ENCODE measurements at places on chromosomes 1 and 21.
A peak's percentile ranks its signal among the peaks of the same experiment; 100 is the strongest.

- peak; percentile 34 for DNase-seq
Measured at GRCh38 chr1:206035027-206035426, 11.3 kb upstream of the CTSE start.

GRCh38 chr1:230549625-230550024, 92.7 kb upstream of the COG2 start:
- no peak for DNase-seq

DNA sequence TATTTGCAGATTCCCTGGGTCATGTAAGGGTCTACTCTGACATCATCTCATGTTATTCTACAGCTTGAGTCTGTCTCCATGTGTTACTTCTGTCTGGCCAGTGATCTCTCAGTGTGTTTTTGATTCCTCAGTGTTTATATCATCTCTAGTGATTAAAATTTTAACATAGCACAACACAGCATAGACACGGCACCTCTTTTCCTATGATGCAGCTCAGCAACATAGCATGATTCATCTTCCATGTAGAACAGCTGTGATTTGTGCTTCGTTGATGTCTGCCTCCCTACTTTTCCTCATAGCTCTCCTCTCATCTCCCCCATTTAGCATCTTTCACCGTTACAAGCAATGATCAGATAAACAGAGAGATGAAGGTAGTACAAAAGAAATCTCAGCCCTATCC, 163.9 kb upstream of the DPT start:
- no peak for DNase-seq

DNA sequence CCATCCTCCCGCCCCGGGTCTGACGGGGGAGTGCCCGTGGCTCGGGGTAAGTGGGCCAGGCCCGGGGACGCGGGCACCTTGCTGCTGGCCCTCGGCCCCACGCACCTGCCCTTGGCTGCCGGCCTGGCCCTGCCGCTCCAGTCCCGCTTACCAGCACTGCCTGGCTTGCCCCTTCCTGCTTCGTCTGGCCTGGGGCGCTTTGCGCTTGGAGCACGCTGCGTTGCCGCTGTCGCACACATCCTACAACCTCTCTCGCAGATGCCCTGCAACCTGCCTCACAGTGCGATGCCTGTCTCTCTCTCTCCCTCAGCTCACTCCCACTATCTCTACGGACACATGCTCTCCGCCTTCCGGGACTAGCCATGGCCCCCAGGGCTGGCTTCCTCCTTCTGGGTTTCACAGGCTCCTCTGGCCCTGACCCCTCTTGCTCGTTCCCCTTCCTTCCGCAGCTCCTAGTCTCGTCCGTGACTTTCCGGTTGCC, 9.7 kb downstream of the MYOG start:
- DNase-seq: no peak

- DNase-seq: no peak
Measured at GRCh38 chr1:230922620-230923019, 54.3 kb upstream of the C1orf198 start.

- DNase-seq: no peak
Measured at GRCh38 chr1:69410893-69411292, 156.8 kb upstream of the LRRC7 start.

DNA sequence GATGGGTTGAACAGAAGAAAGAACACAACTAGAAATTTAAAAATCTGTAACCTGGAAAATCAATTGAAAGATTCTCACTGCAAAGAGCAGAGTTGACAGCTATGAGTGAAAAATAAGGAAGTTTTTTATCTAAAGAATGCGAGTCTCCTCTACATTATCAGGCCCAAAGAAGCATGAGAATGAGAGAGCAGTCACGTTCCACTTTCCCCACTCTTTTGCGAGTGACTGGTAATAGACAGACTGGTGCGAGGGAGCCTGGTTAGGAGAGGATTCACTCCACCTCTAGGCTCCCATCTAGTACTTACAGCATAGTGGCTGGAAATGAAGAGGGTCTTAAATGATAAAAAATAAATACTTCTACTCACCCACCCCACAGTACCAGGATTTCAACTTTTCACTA, 52.0 kb downstream of the PRDX6 start:
- DNase-seq: no peak

DNA sequence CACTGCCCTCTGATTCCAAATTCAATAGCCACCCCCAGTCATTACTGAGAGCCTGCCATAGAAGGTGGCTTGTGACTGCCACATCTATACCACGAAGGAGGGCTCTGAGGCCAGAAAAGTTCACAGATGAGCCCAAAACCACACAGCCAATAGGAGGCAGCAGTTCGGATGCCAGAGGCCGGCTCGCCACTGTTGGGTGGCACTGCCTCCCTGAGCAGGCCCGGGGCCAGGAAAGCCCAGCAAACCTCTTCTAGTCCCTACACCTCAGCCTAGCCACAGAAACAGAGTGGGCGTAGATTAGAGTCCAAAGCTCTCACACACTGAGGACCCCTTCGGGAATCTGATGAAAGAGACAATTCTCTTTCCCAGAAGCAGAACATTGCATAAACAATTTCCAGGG, 5.9 kb upstream of the CAMK2N1 start:
- DNase-seq: no peak

GRCh38 chr1:93566227-93566626, 115.4 kb downstream of the BCAR3 start:
- no peak for DNase-seq

GRCh38 chr1:8147956-8148355, 121.8 kb upstream of the ERRFI1 start:
- no peak for DNase-seq

GRCh38 chr1:2429780-2430591, 17.6 kb upstream of the PEX10 start:
- no peak for DNase-seq

DNA sequence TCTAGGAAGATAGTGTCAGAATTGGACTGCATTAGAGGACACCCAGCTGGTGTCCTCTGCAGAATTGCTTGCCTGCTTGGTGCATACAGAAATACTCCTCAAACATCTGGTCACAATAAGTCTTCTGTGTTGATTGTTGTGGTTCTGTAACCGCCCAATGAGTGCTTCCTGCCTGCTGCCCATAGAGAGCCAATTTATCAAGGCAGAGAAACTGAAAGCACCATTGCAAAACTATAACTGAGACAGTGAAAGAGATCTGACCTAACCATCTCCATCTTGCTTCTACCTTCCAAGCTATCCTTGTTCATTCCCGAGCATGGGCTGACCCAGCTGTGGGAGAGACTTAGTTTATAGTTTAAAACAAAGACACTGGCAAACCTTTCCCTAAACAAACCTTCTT, 462.4 kb upstream of the RGS18 start:
- no peak for DNase-seq

- no peak for DNase-seq
Measured at GRCh38 chr1:8121261-8122159, 95.4 kb upstream of the ERRFI1 start.

DNA sequence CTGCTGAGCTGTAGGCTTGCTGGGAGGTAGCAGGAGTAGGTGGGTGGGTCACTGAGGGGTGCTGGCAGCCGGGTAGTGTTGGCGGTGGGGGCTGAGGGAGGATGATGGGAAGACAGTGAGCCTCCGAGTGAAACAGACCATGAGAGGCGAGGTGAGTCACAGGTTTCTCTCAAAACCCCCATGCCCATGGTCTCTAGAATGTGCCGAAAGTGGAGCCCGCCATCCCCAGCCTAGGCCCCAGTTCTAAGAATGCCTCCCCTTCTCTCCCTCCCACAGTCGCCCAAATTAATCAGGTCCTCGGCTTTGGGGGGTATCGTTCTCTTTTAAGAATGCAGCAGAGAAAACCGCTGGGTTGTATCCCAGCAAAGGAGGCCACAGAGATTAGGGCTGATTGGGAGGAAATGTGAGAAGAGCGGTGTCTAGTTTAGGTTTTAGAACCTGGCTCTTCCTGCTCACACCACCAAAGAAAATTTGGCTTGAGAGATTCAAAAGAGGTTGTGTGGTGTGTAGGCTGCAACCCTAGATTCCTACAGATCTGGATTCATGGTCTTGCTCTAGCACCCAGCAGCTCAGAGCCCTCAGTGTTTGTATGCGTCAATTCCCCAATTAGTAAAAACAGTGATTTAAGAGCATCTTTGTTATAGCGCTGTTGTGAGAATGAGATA, 27.7 kb upstream of the IL19 start:
- DNase-seq: no peak

Data from NCI-H2107 (cell line).